Endothelial cell of umbilical vein (primary cell): ENCODE measurements at places on chromosomes 2 and 18. TPM values are rescaled to one million over a fixed set of nuclear protein-coding genes. Genes with fewer than 3 reads are reported as not detected.

The ZNG1B gene
- total RNA-seq = 30.5 and 31.3 TPM in 2 replicates

The HRH4 gene
- not detected in 2 replicates for total RNA-seq

The UGT1A8 gene
- total RNA-seq = not detected in 2 replicates

The TUBA3E gene
- not detected in 2 replicates for total RNA-seq

The ID2 gene
- 4.1 and 4.7 TPM in 2 replicates for total RNA-seq

The CYP26B1 gene
- 0.76 and 1.1 TPM in 2 replicates for total RNA-seq

The CFC1 gene
- total RNA-seq = not detected in 2 replicates

The TMEM169 gene
- total RNA-seq = 0.20 TPM in 1 of 2 replicates, not detected in the other

DNA sequence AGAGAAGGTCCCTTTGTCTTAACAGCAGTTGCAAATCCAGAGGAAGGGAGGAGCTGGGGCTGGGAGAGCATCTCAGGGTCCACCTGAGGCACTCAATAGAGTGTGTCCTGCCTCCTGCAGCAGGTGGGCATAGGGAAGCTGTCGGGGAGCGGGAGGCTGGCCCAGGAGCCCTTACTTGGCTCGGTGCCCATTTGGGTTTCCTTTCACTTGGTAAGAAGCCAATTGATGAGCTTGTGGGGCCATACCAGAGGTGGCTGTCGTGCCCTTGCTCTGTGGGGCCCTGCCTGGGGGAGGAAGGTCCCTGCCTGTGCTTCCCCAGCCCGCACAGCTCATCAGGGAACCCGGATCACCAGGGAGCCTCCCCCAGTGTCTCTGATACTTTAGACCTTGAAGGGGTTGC is 229.7 kb downstream of the DYSF start:
- no peak for DNase-seq
- no peak overlapping the region for H3K27ac ChIP-seq
- H3K36me3 ChIP-seq = peaks cover 38% of the 10 kb centered on the region
- no peaks in the 10 kb centered on the region for H3K27me3 ChIP-seq
- no peak overlapping the region for H3K4me3 ChIP-seq

- no peak overlapping the region for H3K4me3 ChIP-seq
- no peaks in the 10 kb centered on the region for H3K27me3 ChIP-seq
- H3K36me3 ChIP-seq = no peaks in the 10 kb centered on the region
- no peak overlapping the region for H3K27ac ChIP-seq
- DNase-seq = no peak
Observed at GRCh38 chr2:151053661-151053990, 208.0 kb downstream of the RBM43 start.

- H3K27ac ChIP-seq = no peak overlapping the region
- H3K4me1 ChIP-seq = no peaks in the 10 kb centered on the region
- H3K4me3 ChIP-seq = no peak overlapping the region
- H3K27me3 ChIP-seq = no peaks in the 10 kb centered on the region
Observed at GRCh38 chr2:198587741-198588140, 783.3 kb downstream of the PLCL1 start.

DNA sequence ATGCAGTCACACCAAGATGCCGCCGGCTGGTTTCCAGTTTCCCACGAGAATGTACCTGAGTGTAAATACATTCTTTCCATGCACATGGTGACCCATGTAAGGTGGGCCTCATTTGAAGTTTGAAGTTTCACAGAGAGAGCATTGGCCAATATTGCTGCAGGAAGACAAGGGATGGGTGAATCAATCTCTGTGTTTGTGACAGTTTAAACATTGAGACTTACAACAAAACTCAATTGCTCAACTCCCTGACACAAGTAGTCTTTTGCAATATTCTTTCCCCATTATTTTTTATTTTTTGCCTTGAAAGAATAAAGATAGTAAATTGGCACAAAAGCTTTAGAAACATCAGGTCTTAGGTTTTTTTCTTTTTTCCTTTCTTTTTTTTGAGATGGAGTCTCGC is 5.1 kb downstream of the SERPINB2 start:
- no peak overlapping the region for H3K27ac ChIP-seq
- no peaks in the 10 kb centered on the region for H3K27me3 ChIP-seq
- no peaks in the 10 kb centered on the region for H3K36me3 ChIP-seq

GRCh38 chr2:200155652-200156051 is 150.8 kb upstream of the SPATS2L start:
- H3K27me3 ChIP-seq = no peaks in the 10 kb centered on the region
- H3K4me3 ChIP-seq = no peak overlapping the region
- no peak for DNase-seq
- H3K36me3 ChIP-seq = no peaks in the 10 kb centered on the region
- H3K27ac ChIP-seq = no peak overlapping the region

GRCh38 chr2:43566461-43566729 is 29.4 kb downstream of the THADA start:
- no peak for DNase-seq
- H3K27me3 ChIP-seq = no peaks in the 10 kb centered on the region
- no peak overlapping the region for H3K4me3 ChIP-seq
- H3K4me1 ChIP-seq = no peaks in the 10 kb centered on the region

GRCh38 chr2:2714408-2714807 is 383.3 kb upstream of the MYT1L start:
- no peaks in the 10 kb centered on the region for H3K4me1 ChIP-seq
- no peak overlapping the region for H3K4me3 ChIP-seq

- H3K27me3 ChIP-seq = no peaks in the 10 kb centered on the region
- H3K36me3 ChIP-seq = no peaks in the 10 kb centered on the region
- no peak for DNase-seq
- no peak overlapping the region for H3K27ac ChIP-seq
- no peaks in the 10 kb centered on the region for H3K4me1 ChIP-seq
- no peak overlapping the region for H3K4me3 ChIP-seq
Observed at GRCh38 chr2:66683599-66683998, 248.7 kb downstream of the MEIS1 start.

GRCh38 chr2:31859959-31860358 is 150.8 kb downstream of the MEMO1 start:
- peaks cover 3% of the 10 kb centered on the region for H3K4me1 ChIP-seq
- H3K27me3 ChIP-seq = no peaks in the 10 kb centered on the region
- H3K4me3 ChIP-seq = no peak overlapping the region
- no peaks in the 10 kb centered on the region for H3K36me3 ChIP-seq
- DNase-seq = peak; percentile 21
- no peak overlapping the region for H3K27ac ChIP-seq

- H3K27ac ChIP-seq = no peak overlapping the region
- no peak for DNase-seq
- H3K36me3 ChIP-seq = no peaks in the 10 kb centered on the region
- H3K4me3 ChIP-seq = no peak overlapping the region
- H3K4me1 ChIP-seq = no peaks in the 10 kb centered on the region
Observed at GRCh38 chr18:12113999-12114646, 20.5 kb downstream of the ANKRD62 start.

DNA sequence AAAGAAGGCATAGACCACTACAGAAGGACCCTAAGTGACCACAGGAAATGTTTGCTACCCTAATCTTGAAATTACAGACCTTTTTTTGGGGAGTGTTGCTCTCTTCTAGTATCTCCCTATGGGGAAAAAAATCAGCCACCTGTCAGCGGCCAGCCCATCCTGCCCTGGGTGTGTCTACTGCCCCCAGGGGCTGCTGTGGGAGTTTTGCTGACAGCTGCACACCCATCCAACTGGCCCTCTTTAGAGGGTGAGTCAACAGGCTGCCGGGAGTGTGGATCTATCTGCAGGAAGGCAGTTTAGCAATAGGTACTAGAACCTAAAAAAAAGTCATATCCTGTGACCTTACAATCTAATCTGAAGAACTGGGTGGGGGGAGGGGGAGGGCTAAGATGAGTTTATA is 796 bp upstream of the DYSF start:
- H3K36me3 ChIP-seq = no peaks in the 10 kb centered on the region
- no peaks in the 10 kb centered on the region for H3K27me3 ChIP-seq
- H3K4me3 ChIP-seq = no peak overlapping the region
- peak; percentile 42 for DNase-seq
- H3K27ac ChIP-seq = no peak overlapping the region

GRCh38 chr2:188983427-188984064 is 9.4 kb downstream of the COL3A1 start:
- no peak overlapping the region for H3K4me3 ChIP-seq
- no peaks in the 10 kb centered on the region for H3K27me3 ChIP-seq
- DNase-seq = peak; percentile 37
- H3K36me3 ChIP-seq = no peaks in the 10 kb centered on the region
- peaks cover 12% of the 10 kb centered on the region for H3K4me1 ChIP-seq

DNA sequence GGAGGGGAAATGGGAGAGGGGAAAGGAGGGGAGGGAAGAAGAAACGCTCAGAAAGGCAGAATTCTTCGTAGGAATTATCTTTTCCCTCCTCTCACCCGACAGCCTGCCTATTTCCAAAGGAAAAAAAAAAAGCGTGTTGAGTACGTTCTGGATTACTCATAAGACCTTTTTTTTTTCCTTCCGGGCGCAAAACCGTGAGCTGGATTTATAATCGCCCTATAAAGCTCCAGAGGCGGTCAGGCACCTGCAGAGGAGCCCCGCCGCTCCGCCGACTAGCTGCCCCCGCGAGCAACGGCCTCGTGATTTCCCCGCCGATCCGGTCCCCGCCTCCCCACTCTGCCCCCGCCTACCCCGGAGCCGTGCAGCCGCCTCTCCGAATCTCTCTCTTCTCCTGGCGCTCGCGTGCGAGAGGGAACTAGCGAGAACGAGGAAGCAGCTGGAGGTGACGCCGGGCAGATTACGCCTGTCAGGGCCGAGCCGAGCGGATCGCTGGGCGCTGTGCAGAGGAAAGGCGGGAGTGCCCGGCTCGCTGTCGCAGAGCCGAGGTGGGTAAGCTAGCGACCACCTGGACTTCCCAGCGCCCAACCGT is at the start of gene GAD1:
Gene GAD1 (plus strand): TSS at position 384 of the 589 bp plus-strand sequence. CDS start 1,705 bp downstream, outside the sequence.
- no peaks in the 10 kb centered on the region for H3K36me3 ChIP-seq
- peaks cover 16% of the 10 kb centered on the region for H3K4me1 ChIP-seq
- H3K27me3 ChIP-seq = peaks cover 69% of the 10 kb centered on the region

GRCh38 chr2:126253669-126254068 is 402.3 kb upstream of the GYPC start:
- no peak for DNase-seq
- H3K36me3 ChIP-seq = no peaks in the 10 kb centered on the region
- H3K27ac ChIP-seq = no peak overlapping the region
- no peaks in the 10 kb centered on the region for H3K27me3 ChIP-seq
- no peak overlapping the region for H3K4me3 ChIP-seq

- H3K27ac ChIP-seq = no peak overlapping the region
- no peaks in the 10 kb centered on the region for H3K27me3 ChIP-seq
- no peak for DNase-seq
- no peaks in the 10 kb centered on the region for H3K36me3 ChIP-seq
Observed at GRCh38 chr2:180747728-180748127, 232.7 kb upstream of the UBE2E3 start.

DNA sequence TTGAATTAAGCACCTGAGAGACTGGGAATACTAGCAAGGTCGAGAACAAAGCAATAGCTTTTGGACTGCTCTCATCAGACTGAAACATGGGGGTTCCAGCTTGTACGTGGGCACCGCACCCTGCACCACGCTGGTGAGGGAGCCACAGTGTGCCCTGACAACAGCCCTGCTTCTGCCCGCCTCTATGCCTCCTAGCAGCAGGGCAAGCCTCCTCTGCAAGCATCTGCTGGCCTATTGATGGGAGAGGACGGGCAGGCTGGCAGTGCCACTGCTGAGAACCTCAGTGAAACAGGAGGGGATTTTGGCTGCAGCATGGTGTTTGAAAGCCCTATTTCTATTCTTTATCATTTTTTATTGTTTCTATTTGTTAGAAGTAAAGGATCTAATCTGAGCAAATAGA is 146.1 kb upstream of the OTOS start:
- H3K27ac ChIP-seq = no peak overlapping the region
- DNase-seq = no peak
- H3K4me1 ChIP-seq = no peaks in the 10 kb centered on the region
- H3K36me3 ChIP-seq = no peaks in the 10 kb centered on the region

DNA sequence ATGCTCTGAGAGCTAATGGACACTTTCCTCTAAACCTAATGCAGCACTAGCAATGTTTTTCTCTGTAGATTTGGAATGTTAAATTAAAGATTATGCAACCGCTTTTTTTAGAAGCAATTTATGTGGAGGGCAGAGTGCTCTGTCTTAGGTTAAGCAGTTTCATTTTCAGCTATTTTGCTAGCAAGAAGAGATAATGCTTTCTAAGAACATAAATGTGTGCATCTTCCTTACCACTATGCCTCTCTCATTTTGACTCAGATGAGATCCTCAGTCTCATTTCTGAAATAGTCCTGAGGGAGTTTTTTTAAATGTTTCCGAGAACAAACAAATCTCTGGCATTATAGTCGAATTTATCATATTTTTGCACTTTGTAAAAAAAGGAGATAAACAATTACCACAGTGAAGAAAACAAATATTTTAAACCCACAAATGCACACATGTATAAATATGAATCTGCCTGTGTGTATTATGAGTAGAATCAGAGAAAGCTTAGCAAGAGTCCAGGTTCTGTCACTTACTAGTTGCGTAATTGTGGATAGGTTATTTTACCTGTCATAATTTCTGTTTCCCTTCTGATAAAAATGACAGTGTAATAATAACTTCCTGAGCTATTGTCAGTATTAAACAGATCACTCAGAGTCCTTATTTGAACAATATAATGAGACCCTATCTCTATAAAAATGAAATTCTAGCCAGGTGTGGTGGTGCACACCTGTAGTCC is 207.7 kb upstream of the CRIM1 start:
- no peaks in the 10 kb centered on the region for H3K36me3 ChIP-seq
- no peak overlapping the region for H3K4me3 ChIP-seq
- no peaks in the 10 kb centered on the region for H3K4me1 ChIP-seq
- H3K27me3 ChIP-seq = no peaks in the 10 kb centered on the region
- H3K27ac ChIP-seq = no peak overlapping the region

DNA sequence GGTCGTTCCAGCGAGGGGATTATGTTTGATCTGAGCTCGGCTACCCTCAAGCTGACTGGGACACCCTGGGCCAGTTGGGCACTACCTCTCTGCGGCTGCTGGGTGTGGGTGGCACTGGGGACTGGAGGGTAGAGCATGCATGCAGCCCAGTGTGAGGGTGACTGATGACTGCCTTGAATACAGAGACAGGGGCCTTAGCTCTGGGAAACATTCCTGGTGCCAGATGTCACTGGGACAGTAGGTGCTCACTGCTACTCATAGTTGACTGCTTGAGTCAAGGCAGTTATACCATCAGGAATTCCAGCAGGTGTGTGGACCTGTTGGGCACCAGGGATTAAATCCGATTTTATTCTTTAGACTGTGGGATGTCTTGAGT is 33.6 kb upstream of the ATP6V1B1 start:
- no peak for DNase-seq
- peaks cover 7% of the 10 kb centered on the region for H3K4me1 ChIP-seq
- no peak overlapping the region for H3K4me3 ChIP-seq
- H3K27ac ChIP-seq = no peak overlapping the region
- H3K27me3 ChIP-seq = peaks cover 78% of the 10 kb centered on the region
- no peaks in the 10 kb centered on the region for H3K36me3 ChIP-seq
